ENCODE measurements at places on chromosomes 1 and 21.

GRCh38 chr1:44260792-44261170 lies 47.5 kb downstream of the DMAP1 start:
- no peak for DNase-seq

GRCh38 chr1:160522136-160522535 lies 919 bp downstream of the SLAMF6 start:
- no peak for DNase-seq

GRCh38 chr1:40075266-40075665 lies 21.8 kb downstream of the PPT1 start:
- DNase-seq = no peak

DNA sequence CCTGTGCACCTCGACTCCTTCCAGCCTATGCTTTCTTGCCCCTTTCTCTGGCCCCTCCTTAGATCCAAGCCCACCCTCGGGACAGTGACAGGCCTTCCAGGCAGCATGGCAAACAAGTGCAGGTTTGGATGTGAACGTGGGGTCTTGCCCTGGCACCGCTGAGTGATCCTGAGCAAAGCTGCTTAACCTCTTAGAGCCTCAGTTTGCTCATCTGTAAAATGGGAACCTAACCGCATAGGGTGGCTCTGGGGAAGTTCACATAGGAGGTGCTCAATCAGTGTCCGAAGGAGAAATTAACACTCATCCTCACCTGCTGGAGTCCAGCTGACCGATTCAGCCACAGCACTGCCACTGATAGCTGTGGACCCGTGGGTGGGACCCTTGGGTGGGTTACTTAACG lies 7.2 kb downstream of the MFAP2 start:
- no peak for DNase-seq

DNA sequence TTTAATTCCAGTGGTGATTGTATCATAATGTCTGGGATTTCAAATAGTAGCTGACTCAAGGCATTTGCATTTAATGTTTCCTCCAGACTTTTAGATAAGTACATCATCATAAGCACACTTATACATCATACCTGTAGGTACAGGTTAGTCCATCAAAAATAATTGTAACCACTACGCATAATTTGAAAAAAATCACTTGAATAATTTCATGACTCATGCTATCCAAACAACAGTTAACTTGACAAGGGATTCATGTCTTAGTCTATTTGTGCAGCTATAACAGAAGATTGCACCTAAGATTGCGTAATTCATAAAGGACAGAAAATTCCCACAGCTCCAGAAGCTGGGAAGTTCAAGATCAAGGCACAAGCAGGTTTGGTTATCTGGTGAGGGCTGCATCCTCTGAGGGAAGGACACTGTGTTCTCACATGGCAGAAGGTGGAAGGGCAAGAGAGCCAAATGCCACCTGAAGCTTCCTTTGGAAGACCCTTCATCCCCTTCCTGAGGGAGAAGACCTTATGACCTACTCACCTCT lies 801.7 kb upstream of the BRINP3 start:
- DNase-seq = no peak
